ENCODE measurements at places on chromosomes 6 and 20. TPM values are rescaled to one million over a fixed set of nuclear protein-coding genes. Genes with fewer than 3 reads are reported as not detected.

Gene HLA-DRB1
- total RNA-seq, result not detected

Gene NRSN1
- total RNA-seq, result not detected

Gene CLVS2
- total RNA-seq, result 89.6 TPM

Gene PXMP4
- total RNA-seq, result 9.7 TPM

Gene GGTLC1
- not detected for total RNA-seq

Gene GPR6
- not detected for total RNA-seq

Gene SLPI
- not detected for total RNA-seq

Gene ADGRB3
- 7.7 TPM for total RNA-seq

Gene CDSN
- not detected for total RNA-seq

- no peaks in the 10 kb centered on the region for H3K4me1 ChIP-seq
- H3K27ac ChIP-seq, result no peak overlapping the region
- H3K4me3 ChIP-seq, result no peak overlapping the region
- peaks cover 18% of the 10 kb centered on the region for H3K27me3 ChIP-seq
These were observed 121.5 kb upstream of the MAN1A1 start for GRCh38 chr6:119470893-119471542.

- DNase-seq, result peak; percentile 80
- H3K27me3 ChIP-seq, result no peaks in the 10 kb centered on the region
- no peak overlapping the region for H3K27ac ChIP-seq
These were observed 36.7 kb upstream of the AAR2 start for GRCh38 chr20:36199345-36200257.

DNA sequence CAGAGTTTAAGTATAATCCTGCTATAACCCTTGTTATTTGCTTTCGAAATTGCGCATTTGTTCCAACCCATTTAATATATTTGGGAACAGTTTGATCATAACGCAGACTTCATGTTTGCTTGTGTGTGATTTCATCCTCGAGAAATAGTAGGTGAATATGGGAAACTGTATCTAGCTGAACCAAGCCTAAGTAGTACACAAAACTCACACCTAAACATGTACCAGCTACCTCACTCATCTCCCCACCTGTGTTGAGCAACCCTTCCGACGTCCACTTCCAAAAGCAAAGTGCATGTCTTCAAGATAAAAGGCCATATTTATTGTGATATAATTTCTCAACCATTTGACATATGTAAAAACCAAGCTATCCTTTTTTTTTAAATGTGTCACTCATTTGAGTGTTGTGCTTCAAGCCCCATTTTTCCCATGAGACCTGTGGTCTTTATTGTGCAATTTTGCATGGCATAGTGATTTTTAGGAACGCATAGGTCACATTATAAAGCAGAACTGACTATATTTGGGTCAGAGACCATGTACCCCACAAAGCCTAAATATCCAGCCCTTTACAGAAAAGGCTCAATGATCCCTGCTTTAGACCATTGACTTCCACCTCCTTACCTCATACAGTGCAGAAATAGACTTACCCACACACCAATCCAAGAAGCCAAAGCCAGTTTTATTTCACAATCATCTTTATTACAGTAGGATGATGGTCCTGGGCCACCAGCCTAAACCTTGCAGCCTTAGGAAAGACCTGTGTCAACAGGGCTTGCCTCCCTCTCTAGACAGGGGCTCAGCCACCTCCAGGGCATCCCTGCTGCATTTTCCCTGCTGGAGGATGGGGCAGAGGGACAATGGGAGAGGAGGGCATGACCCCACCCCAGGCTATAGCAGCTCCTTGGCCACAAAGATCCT lies 7.1 kb downstream of the CCND3 start:
- H3K27me3 ChIP-seq, result no peaks in the 10 kb centered on the region
- no peak overlapping the region for H3K27ac ChIP-seq
- no peak overlapping the region for H3K4me3 ChIP-seq

GRCh38 chr6:3294921-3295871 lies 36.4 kb downstream of the PSMG4 start:
- no peak overlapping the region for H3K27ac ChIP-seq
- H3K36me3 ChIP-seq, result no peaks in the 10 kb centered on the region
- no peaks in the 10 kb centered on the region for H3K27me3 ChIP-seq
- no peak overlapping the region for H3K4me3 ChIP-seq

DNA sequence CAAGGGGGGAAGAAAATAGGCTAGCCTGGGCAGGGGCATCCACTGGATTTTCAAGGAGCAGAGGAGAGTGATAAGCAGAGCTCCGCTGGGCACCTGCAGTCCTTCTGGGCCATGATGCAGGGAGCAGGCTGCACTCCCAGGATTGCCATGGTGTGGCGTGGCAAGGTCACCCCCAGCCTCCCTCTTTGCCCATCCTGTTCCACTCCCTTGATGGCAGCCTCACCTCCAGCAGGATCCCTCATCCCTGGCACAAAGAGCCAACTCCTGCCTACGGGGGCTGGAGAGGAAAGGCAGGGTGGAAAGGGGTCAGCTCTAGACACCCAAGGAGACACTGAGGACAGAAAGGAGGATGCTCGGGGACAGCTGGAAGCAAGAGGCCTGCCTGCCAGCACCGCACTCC lies 22.4 kb upstream of the MYMX start:
- no peaks in the 10 kb centered on the region for H3K36me3 ChIP-seq
- no peaks in the 10 kb centered on the region for H3K27me3 ChIP-seq
- H3K27ac ChIP-seq, result no peak overlapping the region
- H3K4me1 ChIP-seq, result no peaks in the 10 kb centered on the region

DNA sequence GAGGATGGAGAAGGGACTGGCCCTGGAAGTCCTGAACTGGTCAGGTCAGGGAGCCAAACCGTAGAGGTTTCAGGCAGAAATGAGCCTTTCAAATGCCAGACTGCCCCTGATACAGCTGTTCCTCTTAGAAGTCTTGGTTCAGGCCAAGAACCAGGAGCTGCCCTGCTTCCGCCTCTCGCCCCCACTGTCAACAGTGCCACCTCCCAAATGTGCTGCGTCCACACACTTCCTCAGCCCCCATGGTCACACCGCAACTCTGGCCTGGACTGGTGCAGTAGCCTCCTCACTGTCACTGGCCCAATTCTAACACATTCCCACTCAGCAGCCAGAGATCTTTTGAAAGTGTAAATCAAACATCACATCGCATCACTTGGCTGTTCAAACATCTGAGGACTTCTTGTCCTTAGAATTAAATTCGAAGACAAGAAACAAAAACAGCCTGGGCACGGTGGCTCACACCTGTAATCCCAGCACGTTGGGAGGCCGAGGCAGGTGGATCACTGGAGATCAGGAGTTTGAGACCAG lies 69.7 kb downstream of the STK35 start:
- DNase-seq, result no peak
- H3K4me3 ChIP-seq, result no peak overlapping the region
- H3K27ac ChIP-seq, result no peak overlapping the region

- no peaks in the 10 kb centered on the region for H3K36me3 ChIP-seq
- H3K4me1 ChIP-seq, result peaks cover 19% of the 10 kb centered on the region
- DNase-seq, result peak; percentile 49
- H3K27me3 ChIP-seq, result no peaks in the 10 kb centered on the region
- no peak overlapping the region for H3K4me3 ChIP-seq
These were observed 143.0 kb downstream of the SAMD5 start for GRCh38 chr6:147651249-147652063.

DNA sequence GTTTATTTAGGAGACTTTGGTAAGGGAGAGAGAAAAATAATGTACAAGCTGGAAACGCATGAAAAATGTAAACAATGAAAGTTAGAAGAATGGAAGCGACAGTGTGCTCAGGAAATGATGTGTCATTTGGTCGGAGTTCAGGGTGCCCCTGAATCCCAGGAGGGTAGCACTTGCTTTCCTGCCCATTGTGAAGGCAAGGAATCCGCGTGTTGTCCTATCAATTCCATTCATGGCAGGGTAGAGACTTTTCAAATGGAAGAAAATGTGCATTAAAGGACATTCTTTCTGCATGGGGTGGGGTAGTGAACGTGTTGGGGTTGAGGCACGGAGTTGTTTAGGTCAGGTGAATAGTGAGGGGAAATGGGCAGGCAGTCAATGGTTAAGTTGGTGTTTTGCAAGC lies 33.7 kb downstream of the GCNT2 start:
- no peak for DNase-seq
- H3K27me3 ChIP-seq, result no peaks in the 10 kb centered on the region
- H3K4me1 ChIP-seq, result no peaks in the 10 kb centered on the region
- no peak overlapping the region for H3K27ac ChIP-seq
- H3K4me3 ChIP-seq, result no peak overlapping the region

- H3K27me3 ChIP-seq, result no peaks in the 10 kb centered on the region
- no peaks in the 10 kb centered on the region for H3K36me3 ChIP-seq
- no peak for DNase-seq
- no peaks in the 10 kb centered on the region for H3K4me1 ChIP-seq
These were observed 1516.9 kb upstream of the DEFB115 start for GRCh38 chr20:29740601-29740950.

DNA sequence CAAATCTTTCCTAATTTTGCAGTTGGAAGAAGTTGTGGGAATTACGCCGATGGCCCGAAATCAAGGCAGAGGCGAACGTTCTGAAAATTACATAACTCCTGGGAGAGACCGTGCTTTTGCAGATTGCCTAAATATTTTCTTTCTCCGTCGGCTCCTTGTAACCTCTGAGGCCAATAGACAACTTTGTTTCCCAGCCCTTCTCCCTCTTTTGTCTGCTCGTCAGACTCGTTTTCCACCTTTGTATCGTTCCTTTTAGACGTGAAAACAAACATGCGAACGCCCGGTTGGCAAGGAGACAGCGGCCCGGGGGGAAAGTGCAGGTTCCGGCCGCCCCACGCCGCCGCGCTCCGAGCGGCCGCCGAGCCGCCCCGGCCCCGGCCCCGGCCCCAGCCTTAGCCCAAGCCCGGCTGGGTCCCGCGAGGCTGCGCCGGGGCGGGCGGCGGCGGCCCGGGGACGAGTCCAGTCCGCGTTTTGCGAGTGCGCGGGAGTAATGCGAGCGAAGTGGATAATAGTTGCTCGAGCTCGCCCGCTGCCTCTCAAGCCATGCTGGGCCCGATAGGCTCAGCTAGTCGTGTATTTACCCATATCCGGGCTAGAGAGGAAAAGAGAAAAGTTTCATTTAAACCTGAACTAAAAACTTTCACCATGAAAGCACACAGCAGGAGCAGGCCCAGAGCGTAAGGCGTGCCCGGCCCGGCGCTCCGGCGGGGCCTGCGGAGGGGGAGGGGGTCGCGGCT lies at the start of gene ARID1B:
TSS of gene ARID1B (plus strand) at position 539 of the 737 bp plus-strand sequence. CDS start 303 bp downstream, outside the sequence.
- H3K27me3 ChIP-seq, result no peaks in the 10 kb centered on the region
- no peaks in the 10 kb centered on the region for H3K36me3 ChIP-seq
- peak within 1 kb of the TSS; percentile 73 for H3K4me3 ChIP-seq
- DNase-seq, result peak; percentile 88
- peaks cover 43% of the 10 kb centered on the region for H3K4me1 ChIP-seq
- H3K27ac ChIP-seq, result peak within 1 kb of the TSS; percentile 96

All from A673 (cell line).